ENCODE measurements at places on chromosomes 6 and 20.

DNA sequence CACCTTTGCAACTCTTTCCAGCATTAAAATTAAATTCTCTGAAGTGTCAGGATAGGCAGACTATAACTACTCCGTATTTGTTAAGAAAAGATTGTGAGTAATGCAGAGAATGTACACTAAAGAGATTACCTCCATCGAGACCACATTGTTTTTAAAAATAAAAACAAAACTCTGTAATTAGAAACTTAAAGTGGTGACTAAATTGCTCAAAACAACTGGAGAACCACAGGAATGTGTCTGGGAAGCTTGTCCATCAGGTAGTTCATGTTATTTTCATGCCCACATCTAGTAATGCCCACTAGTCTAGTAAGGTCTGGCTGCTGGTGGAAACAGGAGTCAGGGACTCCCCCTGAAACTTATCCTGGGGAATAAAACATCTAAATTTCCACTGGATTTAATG, 103.0 kb upstream of the FOXQ1 start:
- DNase-seq: no peak

GRCh38 chr6:151290877-151291721, 51.3 kb downstream of the AKAP12 start:
- DNase-seq: peak; percentile 36

DNA sequence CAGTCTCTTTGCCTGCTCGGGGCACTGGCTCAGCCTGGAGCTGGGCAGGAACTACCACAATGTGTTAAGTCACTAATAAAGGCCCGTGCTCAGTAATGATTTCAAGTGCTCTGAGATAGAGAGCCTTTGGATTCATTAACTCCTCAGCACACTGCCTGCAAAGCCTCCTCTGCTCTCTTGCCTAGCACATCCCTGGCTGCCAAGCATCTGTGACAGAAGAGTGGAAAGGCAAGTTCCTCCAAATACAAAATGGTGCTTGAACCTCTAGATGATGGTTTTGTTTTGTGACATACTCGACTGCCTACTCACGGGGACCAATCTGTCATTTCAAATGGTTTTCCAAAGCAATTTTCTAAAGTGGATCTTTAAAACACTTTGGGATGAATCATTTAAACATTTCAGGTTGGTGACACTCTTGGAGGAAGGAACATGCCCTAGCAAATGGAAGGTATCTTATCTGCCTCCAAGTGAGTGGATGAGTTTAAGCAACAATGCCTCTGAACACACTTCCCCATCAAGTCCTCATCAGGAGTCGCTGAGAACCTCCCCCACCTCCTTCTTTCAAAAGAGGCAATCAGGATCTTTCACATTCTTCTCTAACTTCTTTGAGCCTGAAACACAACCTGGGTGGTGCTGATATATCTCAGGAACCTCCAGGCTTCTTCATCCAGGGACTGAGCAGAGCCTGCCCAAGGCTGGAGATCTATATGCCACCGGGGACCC, 35.8 kb downstream of the METTL24 start:
- DNase-seq: peak; percentile 82

DNA sequence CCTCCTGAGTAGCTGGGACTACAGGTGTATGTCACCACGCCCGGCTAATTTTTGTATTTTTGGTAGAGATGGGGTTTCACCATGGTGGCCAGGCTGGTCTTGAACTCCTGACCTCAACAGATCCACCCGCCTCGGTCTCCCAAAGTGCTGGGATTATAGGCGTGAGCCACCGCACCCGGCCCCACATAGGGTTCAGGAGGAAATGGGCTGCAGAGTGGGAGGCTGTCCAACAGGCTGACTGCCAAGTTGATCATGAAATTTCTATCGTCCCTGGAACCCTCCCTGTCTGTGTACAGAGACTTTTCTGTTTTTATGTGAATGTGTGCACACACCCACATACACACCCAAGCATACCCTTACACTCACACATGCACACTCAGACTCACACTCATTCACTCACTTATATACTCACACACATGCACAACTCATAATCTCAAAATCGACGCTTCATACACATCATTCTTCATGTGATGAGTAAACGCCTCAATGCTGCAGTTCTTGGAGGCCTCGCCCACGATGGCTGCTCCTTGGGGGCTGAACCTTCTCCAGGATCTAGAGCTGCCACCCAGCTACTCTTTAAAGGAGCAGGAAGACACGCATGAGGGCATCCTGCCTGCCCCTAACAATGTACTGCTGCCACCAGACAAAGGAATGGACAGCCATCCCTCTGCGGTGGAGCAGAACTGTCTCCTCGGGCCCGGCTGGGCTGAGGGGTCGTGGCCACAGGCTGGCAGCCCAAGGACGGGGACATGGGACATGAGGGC, 35.6 kb downstream of the SUN5 start:
- DNase-seq: no peak

DNA sequence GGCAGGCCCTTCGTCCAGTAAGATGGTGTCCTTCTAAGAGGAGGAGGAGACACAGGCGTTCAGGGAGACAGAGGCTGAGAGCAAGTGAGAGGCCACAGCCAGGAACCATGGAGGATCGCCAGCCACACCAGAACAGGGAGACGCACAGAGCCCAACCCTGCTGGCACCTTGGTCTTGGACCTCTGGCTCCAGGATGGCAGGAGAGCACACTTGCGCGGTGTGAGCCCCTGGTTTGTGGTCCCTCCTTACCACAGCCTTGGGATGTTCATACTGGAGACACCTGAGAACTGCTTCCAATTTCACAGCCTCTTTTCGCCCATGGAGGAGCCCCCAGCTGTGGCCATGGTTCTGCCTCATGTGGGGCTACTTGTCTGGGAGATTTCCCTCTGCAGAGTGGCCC, 222.4 kb downstream of the DLL1 start:
- no peak for DNase-seq

GRCh38 chr20:49602345-49603208, 34.6 kb upstream of the PTGIS start:
- DNase-seq: no peak

DNA sequence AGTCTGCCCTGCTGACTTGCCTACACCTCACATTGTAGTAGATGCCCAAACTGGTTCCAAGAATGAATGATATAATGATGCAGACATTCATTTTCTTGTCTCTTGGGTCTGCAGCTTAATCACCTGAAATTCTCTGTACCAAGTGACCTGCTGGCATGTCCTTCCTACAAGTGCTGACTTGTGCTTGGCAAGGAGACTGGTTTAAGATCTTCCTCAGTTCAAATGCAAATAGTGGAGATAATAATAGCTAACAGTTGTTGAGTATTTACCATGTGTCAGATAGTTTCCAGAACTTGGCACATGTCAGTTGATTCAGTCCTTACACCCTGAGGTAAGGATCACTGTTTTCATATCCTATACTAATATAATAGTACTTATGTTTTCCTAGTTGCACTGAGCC, 223.4 kb downstream of the SLC24A3 start:
- DNase-seq: no peak

GRCh38 chr20:62062661-62063314, 2.9 kb downstream of the TAF4 start:
- no peak for DNase-seq

DNA sequence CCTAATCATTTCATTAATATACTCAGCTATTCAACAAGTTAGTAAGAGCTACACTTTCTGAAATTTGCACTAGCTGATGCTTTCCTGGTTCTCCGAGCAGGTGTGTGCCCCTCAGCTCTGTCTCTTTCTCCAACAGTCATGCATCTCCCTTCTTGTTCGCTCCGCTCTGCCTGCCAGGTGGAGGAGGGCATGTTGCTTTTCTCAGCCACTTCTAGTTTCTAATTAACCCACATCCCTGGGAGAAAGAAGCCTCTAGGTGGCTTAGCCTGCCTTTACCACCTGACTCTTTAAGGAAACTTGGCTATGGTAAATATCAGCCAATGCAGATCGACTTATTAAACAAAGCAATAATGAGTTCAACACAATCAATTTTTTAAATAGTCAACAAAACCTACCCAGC, 34.2 kb downstream of the LRFN2 start:
- DNase-seq: no peak

DNA sequence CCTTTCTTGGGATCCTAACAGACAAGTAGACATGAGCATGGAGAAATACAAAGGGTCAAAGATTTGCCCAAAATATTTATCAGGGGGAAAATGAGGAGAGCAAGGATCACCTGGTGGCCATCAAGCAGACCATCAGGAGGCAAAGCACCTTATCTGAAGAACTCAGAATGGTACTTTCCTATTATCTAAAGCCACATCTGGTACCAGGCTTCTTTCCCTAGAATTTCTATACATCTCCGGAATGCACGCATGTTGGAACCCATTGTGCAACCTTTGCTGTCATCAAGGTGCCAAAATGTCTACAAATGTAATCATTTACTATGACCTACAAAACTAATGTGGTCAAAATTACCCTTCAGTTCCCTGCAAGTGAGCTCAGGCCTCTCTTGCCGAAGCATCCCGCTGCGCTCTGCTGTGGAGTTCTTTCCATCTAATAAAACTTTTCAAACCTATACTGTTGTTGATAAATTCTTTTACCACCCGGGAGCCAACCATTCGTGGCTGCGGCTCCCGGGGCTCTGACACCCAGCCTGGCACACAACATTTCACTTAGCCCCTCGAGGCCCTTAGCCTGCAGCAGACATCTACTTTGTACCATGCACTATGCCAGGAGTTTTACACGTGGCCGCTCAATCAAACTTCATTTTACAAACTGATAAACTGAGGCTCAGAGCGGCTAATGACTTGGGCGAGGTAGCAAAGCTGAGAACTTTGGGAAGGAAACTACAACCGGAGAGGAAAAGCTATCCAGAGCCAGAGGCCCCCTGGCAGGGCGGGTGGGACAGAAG, 3.8 kb upstream of the CPXM1 start:
- no peak for DNase-seq

Measured in DMS79 treated with DMSO at 0.1 percent for 48 hours (cell line).